Stimulated activated CD8-positive, alpha-beta memory T cell treated with anti-CD3 and anti-CD28 coated beads, Interleukin-12 subunit alpha, Interleukin-12 subunit beta, amount 100 ng/mL, for 1 hour (primary cell): ENCODE measurements at places on chromosomes 12 and 14.

GRCh38 chr14:31582286-31582691 lies 21.1 kb downstream of the NUBPL start:
- DNase-seq = no peak

GRCh38 chr12:93427779-93428564 lies 13.8 kb downstream of the UBE2N start:
- no peak for DNase-seq

GRCh38 chr12:126507231-126507630 lies 1442.0 kb downstream of the AACS start:
- no peak for DNase-seq

DNA sequence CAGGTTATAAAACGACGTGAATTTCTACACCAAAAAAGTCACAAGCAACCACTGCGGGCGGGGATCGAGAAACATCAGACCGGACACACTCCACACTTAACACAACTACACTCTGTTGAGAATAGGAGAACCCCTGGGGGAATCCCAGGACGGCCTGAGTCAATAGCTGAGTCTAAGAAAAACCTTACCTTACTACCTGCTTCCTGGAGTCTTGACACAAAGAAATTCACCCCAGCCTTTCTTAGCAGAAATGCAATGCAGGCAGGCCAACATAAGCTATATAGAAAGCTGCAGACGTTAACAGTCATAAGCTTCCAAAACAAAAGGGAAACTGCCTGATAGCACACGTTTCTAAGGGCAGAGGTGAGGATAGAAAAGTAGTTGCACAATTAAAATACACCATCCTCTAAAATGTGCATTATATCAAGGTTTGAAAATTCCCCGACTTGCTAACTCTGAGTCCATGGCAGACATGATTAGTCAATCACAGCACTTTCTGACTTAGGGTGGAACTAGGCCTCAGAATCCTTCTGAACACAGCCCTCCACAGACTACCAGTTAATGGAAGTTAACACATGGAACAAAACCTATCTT lies 68.0 kb downstream of the CCDC88C start:
- DNase-seq = no peak

DNA sequence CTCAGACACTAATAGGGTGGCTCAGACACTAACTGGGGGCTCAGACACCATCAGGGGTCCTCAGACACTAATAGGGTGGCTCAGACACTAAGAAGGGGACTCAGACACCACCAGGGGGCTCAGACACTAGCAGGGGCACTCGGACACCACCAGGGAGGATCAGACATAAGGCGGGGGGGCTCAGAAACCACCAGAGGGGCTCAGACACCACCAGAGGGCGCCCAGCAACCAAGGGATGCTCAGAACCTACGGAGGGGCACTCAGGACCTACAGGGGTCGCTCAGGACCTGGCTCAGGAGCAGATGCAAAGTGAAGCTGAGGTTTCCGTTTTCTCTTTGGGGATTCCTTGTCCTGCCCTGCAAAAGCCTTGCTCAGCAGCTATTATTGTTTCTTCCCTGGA lies 448.5 kb downstream of the TMEM121 start:
- DNase-seq = peak; percentile 52

DNA sequence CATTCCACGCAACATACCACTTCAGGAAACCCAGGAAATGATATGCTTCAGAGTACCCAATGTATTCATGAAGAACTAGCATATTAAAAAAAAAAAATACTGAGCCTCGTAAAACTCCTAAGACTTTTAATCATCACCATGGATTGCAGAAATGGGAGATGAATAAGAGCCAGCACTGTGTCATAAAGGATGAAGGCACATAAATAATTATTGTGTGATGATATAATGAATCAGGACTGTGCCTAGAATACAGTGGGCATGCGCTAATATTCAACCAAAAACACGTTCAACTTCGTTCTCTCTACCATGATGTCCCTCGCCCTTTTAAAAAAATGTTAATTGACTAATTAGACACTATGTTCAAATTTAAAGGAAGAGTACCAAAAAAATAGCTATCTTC lies 68.7 kb downstream of the CIT start:
- DNase-seq = no peak

DNA sequence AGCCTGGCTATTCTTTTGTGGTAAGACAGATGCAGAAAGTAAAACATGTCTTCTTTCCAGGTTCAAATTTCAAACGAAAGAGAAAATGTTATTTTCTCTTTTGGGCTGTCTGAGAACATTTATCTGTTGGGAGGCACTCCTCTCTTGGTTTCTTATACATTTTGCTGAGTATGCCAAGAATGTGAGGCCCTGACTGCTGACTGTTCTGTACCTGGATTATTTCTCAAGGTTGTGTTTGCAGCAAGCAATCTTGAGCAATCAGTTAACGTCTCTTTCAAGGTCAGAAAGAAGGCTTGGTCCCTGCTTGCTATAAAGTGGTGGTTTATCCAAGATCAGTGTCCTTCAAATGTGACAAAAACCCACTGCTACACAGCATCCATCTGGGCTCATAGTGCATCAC lies 9.8 kb downstream of the SSTR1 start:
- no peak for DNase-seq

DNA sequence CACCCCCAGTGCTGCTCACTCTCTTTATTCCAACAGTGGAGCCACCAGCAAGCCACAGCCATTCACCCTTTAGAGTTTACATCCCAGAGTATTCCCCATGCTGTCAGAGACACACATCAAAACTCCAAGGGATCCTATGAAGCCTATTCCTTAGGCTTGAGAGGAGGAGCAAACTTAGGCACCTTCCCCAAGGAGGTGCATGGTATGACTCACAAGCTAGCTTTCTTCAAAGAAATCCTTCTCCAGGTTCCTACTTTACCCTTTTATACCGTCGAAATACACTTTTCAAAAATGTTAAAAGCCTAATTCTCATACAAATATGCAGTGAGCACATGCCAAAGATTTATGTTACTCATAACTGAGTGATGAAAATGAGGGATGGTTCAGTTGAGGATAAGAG lies 175.4 kb downstream of the ETNK1 start:
- no peak for DNase-seq
